ENCODE measurements at places on chromosomes 5 and 9. TPM values are rescaled to one million over a fixed set of nuclear protein-coding genes. Genes with fewer than 3 reads are reported as not detected.
A peak's percentile ranks its signal among the peaks of the same experiment; 100 is the strongest.

DNA sequence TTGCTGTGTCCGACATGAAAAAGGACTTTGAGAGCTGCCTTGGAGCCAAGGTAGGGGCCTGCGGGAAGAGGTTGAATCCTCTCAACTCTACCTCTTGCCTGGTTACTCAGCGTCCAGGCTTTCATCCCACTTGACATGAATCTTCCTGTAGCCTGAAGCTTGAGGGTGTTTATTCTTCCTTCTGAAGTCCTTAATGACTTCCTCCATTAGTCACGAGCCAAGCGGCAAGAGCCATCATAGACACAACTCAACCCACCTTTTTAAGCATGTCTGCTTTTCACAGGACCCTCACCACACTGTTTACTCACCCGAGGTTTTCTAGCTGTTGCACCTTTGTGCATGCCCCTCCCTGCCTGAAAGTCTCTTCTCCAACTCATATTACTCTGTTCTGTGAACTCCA, 40.2 kb downstream of the ACO1 start:
- ATAC-seq, result no peak

CDH18 gene
- 28.9 TPM for total RNA-seq

DNA sequence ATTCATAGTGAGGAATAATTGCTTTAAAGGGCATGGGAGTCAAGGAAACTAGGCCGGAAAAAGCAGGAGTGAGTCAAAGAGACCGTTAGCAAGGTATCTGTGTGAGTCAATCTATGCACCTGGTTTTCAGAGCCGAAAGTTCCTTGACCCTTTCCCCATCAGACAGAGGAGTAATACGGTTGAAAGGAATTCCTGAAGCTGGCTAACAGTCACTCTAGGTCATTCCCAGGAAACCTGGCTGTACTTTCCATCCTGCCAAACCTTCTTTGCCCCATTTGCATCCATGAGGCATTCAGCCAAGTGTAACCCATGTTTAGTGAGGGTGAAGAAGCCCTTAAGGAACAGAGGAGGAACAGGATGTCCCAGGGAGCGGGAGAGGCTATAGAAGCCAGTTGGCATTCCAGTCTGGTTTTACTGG, 16.2 kb downstream of the RBM18 start:
- ATAC-seq, result no peak

KCNT1 gene
- 0.77 TPM for total RNA-seq

DNA sequence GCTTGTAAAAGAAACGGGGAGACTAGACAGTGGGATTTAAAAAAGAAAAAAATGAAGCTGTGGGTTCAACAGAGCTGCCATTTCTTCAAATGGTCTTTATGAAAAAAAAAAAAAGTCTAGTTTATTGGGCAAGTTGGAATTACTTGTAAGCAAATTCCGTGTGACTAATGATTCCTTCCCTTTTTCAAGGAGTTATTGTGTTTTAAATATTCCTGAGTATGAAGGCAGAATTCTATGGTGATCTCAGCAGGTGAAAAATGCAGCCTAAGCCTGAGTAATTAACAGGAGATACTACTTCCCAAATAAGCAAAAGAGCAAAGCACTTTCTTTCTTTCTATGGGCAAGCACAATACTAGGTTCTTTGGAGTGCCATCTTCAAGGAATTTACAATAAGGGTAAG, 481.9 kb downstream of the ZNF608 start:
- ATAC-seq, result no peak

- ATAC-seq, result no peak
Observed at GRCh38 chr9:112747094-112747493, 3.5 kb upstream of the SNX30 start.

SPATA31E1 gene
- total RNA-seq, result 0.49 TPM

DNA sequence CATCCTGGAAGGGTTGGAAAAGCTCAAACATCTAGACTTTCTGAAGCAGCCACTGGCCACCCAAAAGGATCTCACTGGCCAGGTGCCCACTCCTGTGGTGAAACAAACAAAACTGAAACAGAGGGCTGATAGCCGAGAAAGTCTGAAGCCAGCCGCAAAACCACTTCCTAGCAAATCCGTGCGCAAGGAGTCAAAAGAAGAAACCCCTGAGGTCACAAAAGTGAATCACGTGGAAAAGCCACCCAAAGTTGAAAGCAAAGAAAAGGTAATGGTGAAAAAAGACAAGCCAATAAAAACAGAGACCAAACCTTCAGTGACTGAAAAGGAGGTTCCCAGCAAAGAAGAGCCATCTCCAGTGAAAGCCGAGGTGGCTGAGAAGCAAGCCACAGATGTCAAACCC, 87.6 kb downstream of the MAP1B start:
- no peak for ATAC-seq

CCL27 gene
- total RNA-seq, result 1.7 TPM

TERT gene
- total RNA-seq, result 0.32 TPM

LIX1 gene
- 1.2 TPM for total RNA-seq

DNA sequence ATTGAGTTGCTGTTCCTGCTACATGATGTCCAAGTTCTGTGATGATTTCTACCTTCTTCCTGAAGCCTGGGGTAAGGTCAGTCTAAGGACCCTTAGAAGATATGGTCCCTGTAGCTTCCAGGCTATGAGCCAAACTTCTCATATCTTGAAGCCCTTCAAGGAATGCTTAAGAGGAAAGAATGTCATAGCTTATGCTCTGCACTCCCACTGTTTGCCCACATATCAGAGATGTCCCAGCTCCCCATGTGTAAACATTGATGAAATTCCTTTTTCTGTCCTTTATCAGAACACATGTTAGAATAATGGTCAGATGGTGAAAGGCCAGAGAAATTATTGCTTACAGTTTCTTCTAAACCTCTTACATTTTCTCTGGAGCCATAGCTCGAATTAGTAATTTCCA, 41.4 kb upstream of the RUSC2 start:
- no peak for ATAC-seq

- no peak for ATAC-seq
Observed at GRCh38 chr9:134329886-134330285, 3.6 kb downstream of the RXRA start.

TMEM171 gene
- total RNA-seq, result not detected

GRCh38 chr9:82489201-82489821, 500.7 kb downstream of the SPATA31D1 start:
- peak; percentile 35 for ATAC-seq

CDHR2 gene
- total RNA-seq, result 0.46 TPM

Data from motor neuron (in vitro differentiated cells).